ENCODE measurements at places on chromosomes 2 and 18.

DNA sequence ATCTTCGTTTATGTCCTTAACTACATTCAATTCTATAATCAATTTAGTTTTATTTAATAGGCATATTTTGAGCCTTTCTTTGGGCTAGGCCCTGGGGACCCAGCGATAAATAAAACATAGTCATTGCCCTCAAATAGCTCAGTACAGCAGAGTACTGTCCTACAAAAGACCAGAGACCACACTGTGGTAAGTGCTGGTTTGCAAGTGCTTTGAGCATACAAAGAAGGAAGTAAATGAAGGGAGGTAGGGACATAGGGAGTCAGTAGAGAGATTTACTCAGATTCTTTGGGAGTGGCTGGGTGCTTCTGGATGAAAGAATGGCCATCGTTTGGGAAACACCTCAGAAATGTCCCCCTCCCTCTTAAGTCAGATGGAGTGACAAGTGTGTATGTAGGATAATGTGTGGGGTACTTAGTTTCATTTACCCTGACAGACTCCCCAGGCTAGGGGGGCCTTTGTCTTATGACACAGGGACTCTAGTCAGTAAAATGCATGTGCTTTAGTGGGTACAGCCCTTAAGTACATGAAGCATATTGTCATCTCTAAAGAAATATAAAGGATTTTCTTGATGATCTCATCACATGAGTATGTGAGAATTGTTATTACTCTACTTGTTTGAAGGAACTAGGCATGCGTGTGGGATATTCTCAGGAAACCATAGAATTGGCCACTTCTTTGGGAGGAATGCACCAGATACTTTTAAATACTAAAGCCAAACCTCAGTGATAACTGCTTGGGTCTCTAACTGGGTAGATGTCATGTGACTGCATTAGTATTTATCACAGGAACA lies 35.1 kb downstream of the MAPRE2 start:
- no peak for DNase-seq

- no peak for DNase-seq
Measured at GRCh38 chr2:31188131-31188530, 29.2 kb downstream of the CAPN14 start.

DNA sequence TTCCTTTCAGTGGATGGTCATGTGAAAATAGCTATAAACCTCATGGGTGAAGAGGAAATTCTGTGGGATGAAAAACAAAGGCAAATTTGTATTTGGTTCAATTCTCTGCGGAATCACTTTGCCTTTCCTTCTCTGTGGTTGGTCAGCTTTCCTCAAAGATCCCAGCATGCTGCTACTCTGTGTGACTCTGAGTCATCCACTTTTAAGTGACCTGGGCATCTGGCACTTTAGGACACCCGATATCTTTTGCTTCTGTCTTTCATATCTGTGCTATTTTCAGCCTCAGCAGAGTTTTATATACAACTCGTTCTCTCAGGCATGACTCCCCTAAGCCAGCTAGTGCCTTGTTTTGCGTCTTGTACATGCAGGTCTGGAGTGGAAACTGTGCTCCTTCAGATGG lies 217.0 kb upstream of the PIEZO2 start:
- DNase-seq: no peak

- no peak for DNase-seq
Measured at GRCh38 chr2:109371481-109372170, 242.1 kb downstream of the SEPTIN10 start.

- no peak for DNase-seq
Measured at GRCh38 chr2:97994476-97994875, 1.3 kb downstream of the TMEM131 start.

GRCh38 chr18:36158266-36158867 lies 28.7 kb downstream of the ELP2 start:
- DNase-seq: no peak

DNA sequence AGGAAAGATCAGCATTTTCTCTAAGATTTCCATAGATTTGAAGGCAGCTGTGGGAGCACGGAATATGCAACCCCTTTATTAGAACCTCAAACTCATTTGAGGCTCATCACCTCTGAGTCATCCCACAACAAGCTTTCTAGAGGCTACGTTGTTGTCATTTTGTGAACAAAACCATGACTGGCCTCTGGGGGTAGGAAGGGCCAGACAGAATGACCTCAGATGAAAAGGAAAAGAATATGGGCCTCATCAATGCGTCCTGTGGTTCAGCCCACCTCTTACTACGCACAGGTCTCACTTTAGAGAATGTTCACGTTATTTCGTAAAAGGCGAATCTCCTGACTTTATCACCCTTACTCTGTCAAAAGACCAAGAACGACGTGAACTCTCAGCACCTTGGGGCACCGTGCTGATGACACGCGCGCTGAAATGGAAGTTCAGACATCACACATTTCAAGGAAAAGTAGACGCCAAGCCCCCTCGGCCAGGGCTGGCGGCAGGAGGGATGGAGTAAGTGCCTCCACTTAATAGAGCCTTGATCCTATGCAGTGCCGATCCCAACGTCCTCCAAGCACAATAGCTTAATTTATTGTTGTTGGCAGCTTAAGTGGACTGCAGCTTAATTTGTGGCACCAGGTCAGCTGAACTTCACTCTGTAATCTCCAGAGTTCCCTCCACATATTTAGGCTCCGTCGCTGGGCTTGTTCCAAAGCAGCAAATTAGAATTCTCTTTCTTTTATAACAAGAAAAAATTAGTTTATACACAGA lies 208.3 kb downstream of the EIPR1 start:
- DNase-seq: no peak

- no peak for DNase-seq
Measured at GRCh38 chr2:26588576-26588975, 52.6 kb downstream of the CIB4 start.

- no peak for DNase-seq
Measured at GRCh38 chr18:56541340-56541739, 97.1 kb downstream of the TXNL1 start.

DNA sequence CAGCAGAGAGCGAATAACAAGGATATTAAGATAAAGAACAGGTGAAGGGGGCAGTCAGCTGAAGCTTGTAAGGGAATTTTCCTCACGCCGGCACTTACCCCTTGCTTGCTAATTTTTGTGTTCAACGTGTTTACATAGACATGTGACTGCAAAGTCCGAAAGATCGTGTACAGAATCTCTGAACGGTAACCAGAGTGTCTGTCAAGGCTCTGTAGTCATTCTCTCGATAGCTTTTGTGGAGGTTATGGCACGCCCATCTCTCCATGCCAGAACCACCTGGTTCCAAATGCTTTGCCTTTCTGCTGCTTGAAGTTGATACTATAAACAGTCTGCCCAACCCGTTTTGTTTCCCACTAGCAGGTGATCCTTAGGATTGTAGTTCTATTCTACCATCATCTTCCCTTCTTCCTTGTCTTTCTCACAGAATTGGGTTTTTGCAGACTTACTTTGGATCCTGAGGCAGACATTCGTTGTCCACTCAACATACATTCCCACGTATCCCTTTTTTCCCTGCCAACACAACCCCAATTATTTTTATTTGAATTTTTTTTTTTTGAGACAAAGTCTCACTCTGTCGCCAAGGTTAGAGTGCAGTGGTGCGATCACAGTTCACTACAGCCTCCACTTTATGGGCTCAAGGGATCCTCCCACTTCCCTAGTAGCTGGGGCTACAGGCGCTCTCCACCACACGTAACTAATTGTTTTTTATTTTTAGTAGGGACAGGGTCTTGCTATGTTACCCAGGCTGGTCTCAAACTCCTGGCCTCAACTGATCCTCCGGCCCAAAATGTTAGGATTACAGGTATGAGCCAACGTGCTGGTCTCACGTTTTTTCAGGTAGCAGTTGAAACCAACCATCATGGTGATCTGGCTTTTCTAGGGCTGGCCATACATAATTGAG lies 1.3 kb upstream of the USP34 start:
- no peak for DNase-seq

DNA sequence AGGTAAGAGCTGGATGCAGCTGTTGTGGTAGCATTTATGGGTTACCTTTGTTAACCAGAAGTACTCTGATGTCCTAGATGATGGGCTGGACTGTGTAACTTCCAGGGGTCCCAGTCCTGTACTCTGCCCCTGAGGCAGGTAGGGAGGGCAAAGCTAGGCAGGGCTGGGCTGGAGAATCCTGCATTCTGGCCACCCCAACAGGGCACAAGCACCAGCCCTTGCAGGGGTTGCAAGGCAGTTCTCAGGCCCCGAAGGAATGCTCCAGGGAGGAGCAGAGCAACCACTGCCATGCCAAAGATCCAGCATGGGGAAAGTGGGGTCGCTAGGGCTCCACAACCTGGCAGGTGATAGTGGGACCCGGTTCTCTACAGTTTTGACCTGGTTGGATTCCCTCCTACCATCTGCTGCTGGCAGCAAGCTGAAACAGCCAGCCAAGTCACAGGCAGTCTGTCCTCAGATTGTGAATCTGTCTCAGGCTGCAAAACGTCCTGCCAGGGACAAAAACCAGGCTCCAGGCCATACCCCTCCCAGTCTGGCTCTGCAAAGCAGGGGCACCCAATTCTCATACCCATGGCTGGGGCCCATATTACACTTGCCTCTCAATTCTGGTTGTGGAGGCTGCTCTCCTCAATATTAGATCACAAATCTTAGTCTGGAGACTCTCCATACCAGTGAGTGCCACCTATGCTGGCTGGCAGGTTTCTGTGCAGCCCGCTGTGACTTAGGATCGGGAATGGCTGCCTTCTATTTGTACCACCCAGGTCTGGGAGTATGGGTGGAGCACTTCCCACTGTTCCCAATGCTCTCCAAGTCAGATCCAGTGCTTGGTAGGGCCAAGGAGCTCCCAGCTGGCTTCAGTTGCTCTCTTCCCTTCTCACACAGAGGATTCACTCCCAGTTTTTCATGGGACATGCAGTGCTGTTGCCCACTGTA lies 61.1 kb downstream of the SMCHD1 start:
- no peak for DNase-seq

DNA sequence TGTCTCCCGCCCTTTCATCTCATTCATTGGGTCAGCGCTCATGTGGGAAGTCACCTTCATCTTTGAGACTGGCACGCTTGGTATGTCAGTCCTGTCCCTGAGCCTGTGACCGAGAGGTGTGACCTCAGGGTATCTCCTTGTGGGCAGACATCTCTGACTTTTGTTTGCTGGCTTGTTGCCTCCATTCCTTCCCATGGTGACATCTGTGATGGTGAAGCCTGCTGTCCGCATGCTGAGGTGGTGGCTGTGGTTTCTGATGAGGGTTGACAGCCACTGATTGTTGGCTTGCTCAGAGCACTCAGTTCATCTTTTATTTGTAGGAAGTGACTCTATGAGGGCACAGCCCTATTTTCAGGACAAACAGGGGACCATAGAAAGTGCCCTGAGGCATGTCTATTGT lies 139.2 kb downstream of the SLC4A3 start:
- DNase-seq: no peak

- no peak for DNase-seq
Measured at GRCh38 chr2:45412754-45413379, 198.2 kb downstream of the SRBD1 start.

- no peak for DNase-seq
Measured at GRCh38 chr2:236971131-236971821, 114.4 kb upstream of the COPS8 start.

- DNase-seq: no peak
Measured at GRCh38 chr2:65231121-65231520, 3.5 kb downstream of the ACTR2 start.

GRCh38 chr2:160453111-160453820 lies 40.3 kb downstream of the RBMS1 start:
- DNase-seq: no peak

DNA sequence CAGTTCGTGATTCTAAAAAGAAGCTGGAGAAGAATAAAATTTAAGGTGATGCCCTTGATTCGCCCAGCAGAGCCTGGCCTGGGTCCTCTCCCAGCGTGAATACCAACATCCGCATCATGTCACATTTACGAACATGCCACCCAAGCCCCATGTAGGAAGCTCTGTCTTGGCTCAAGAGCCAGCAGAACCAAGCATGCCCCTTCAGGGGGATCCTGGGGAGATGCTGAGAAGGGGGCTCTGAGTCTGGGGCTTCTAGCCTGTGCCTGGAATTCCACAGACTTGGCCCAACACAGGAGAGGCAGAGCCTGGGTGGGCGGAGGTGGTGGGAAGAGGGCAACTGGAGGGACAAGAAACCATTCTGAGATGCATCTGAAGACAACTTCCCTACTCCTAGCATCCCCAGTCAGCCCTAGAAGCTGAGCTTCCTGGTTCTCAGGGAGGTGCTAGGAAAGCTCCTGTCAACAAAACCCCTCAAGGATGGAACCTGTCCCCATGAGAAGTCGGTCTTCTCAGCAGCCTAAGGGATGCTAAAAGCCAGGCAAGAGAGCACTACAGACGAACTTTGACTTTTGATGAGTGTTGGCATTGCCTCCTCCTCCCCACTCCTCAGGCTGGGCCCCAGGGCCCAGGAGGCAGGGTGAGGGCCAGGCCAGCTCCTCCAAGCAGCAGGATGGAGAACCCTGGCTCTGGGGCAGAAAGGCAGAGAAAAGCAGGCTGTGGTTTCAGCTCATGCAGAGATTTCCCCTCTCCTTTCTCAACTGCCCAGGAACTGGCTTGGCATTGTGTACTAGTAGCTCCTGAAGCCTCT lies 57.9 kb downstream of the POLR1A start:
- no peak for DNase-seq
